ENCODE measurements at places on chromosomes 16 and 17.

- DNase-seq: no peak
Observed at GRCh38 chr17:9865586-9865985, 39.5 kb downstream of the RCVRN start.

GRCh38 chr16:974611-975261, 4.0 kb upstream of the LMF1 start:
- DNase-seq: no peak

DNA sequence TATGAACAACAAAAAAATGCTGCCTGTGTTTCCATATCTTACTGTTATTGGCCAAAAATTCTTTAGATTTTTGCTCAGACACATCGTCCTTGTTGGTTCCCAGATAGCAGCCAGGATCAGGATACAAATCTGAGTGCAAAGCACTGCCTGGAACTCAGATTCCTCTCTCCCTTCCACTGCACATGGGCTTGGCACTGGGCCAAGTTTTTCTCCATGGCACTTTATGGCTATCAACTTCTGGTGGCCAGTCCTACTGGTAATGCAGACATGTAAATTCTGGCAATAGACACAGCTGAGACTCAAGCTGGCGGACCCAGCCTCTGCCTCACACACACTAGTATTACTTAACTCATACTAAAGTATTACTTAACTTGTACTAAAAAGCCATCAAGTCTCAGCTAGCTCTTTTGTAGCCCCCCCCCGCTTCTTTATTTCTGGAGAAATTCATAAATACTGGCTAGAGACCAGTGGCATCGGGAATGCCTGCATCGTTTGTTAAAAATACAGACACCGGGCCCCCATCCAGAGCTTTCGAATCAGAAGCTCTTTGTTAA, 181.2 kb upstream of the COX10 start:
- no peak for DNase-seq

DNA sequence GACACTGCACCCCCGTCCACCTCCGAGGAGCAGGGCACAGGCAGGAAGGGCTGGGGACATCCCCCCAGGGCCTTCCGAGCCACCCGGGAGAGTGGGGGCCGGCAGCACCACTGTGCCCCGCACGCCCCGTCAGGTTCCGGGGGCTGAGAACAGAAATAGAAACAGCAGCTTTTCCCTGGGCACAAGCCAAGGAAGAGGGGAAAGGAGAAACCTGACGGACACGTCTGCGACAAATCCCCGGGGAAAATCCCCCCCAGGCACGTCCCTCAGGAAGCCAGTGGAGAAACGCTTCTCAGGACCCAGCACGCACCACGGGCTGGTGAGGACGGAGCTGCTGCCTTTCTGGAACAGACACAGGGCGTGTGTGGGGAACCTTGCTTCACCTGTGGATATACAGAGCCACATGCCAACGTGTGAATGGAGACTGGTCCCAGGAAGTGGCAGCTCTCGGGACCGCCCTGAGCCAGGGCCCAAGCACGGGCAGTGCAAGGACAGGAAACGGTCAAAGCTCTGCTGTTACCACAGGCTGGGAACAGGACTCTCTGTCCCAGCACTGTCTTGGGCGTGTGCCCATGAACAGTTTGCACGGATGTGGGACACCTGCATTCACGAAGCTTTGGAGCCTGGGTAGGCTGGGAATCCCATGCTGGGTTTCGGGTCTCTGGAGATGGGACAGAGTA, 1.2 kb upstream of the TMEM204 start:
- DNase-seq: no peak

GRCh38 chr17:64174686-64175456, 44.9 kb upstream of the ERN1 start:
- no peak for DNase-seq

GRCh38 chr17:80476877-80477646, 655 bp upstream of the NPTX1 start:
- DNase-seq: no peak

DNA sequence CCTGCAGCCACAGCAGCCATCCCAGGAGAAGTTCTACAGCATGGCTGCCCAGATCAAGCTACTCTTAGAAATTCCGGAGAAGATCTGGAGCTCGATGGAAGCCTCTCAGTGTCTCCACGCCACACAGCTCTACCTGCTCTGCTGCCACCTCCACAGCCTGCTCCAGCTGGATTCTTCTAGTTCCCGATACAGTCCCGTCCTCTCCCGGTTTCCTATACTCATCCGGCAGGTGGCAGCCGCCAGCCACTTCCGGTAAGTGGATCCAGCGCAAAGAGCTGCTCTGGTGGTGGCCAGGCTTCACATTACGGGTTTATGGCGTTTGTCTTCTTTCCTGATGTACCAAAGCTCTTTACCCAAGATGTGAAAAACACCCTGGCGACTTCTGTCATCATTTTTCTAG, 3.6 kb downstream of the COG1 start:
- DNase-seq: no peak

GRCh38 chr16:11315510-11315909, 29.7 kb upstream of the RMI2 start:
- DNase-seq: no peak

GRCh38 chr17:67093348-67093747, 49.0 kb downstream of the CACNG1 start:
- no peak for DNase-seq

GRCh38 chr17:73971127-73971526, 232.4 kb upstream of the RPL38 start:
- DNase-seq: no peak

DNA sequence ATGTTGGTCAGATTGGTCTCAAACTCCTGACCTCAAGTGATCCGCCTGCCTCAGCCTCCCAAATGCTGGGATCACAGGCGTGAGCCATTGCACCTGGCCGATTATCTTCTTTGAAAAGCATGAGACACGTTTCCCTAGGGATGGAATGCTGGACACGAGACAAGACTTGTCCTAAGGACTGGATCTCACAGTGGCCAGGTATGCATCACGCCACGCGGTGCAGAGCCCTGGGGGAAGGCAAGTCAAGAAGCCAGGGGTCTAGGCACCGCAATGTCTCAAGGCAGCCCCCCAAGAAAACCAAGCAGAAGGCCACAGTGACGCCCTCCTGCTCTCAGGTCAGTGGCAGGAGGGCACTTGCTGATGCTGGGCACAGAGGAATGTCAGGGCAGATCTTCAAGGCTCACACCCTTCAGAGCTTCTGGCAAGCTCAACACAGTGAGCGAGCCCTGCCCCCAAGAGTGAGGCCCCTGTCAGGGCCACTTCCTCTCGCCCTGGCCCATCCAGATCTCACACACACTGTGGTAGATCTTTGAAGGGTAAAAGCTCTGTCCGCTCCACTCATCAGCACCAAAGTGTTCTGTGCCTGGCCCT, 134.7 kb downstream of the ZNF778 start:
- no peak for DNase-seq
